Fibroblast of upper back skin (primary cell): ENCODE measurements at places on chromosomes 12 and 14.

DNA sequence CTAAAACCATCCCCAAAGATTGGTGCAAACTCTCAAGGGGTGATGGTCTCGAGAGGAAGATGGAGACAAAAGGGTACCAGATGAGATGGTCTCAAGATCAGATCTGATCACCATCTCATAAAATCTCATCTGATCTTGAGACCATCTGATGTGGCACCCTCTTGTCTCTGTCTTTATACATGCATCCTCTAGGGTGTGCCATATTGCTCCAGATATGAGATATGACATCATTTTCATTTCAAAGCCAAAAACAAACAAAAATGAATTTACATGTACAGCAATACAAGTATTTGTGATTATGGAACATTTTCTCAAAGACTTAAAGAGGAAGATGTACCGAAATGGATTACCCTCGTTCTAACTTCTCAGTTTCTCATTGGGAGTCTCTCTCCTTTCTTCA lies 787.2 kb downstream of the GALC start:
- DNase-seq: no peak

GRCh38 chr12:125143491-125143890 lies 78.3 kb downstream of the AACS start:
- DNase-seq: peak; percentile 20

GRCh38 chr14:33070475-33070874 lies 131.8 kb downstream of the NPAS3 start:
- DNase-seq: no peak

DNA sequence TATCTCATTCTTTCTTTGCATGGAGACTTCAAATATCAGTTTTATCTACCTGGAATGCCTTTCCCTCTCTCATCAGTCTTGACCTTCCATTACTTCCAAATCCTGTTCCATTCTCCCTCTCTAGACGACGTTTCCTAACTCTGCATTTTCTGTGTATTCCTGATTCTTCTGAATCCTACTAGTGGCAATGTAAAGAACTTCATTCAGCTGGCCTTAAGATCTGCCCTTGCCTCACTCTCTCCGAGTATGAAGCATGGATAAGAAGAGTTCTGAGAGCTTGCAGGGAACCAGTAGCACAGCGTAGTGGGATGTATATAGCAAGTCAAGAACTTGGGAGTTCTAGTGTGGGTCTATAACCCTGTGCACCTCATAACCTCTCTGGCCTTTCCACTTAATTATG lies 68.5 kb upstream of the HOXC13 start:
- DNase-seq: no peak

GRCh38 chr12:21001778-21002177 lies 129.2 kb upstream of the SLCO1B1 start:
- DNase-seq: no peak

DNA sequence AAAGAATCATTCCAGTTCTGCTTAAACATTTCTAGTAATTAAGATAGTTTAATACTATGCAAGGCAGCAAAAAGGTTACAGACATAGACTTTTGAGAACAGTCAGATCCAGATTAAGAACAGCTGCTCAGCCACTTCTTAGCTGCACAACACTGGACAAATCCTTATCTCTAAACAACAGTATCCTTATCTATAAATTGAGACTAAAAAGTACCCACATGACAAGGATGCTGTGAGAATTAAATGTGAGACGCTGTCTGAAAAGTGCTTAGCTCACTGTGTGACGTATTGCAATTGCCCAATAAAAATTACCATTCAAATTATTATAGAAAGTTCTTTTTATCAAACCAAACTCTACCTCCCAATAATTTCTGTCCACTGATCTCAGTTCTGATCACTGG lies 35.5 kb downstream of the BORCS5 start:
- no peak for DNase-seq

DNA sequence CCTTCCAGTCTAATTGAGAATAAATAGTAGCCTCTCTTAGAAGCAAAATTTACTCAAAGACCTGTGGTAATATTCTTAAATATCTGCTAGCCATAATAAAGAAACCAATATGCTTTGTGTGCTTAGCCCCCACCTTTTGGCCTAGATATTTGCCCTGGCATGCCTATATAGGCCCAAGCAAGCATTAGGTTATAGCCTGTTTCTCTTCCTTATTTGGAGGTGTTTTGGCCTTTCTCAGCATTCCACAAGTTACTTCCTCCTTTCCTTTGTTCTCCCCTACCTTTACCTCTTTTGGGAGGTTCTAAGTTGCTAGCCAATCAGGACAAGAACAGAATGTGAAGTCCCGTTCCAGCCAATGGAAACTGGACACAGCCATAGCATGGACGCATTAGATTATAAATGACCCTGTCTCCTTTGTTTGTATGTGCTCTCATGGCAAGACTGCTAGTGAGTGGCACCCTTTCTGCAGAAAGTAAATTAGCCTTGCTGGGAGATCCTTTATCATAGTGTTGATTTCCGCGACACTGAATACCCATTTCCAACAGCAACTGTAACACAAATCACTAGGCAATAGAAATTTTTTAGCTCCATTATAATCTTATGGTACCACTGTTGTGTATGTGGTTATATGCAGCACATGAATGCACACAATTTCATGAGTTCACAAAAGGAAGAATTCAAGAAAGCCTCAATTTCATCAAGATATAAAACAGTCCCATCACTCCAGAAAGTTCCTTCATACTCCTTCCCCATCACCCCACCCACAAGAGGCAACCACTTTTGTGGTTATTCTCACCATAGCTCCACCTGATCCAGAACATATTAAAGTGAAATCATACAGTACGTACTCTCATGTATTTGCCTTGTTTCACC lies 37.6 kb downstream of the CEP83 start:
- DNase-seq: no peak

GRCh38 chr12:68521321-68521839 lies 89.3 kb upstream of the RAP1B start:
- peak; percentile 83 for DNase-seq

GRCh38 chr12:109492371-109492770 lies 14.9 kb downstream of the UBE3B start:
- no peak for DNase-seq

DNA sequence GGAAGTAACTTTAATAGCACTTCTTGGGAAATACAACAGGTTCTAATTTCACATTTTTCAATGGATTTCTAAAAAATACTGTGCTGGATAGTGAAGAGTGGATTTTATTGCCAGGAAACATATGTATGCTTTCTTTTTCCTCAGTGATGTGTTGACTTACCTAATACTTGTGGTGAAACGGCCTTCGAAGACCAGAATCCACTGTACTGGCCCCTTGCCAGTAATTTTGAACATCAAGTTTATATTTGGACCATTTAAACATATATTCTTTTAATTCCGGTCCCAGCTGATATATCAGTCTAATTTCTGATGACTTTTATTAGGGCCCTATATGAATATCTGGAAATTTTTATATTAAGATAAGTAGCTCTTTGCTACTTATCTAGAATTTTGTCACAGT lies 1.8 kb downstream of the MSRB3 start:
- peak; percentile 32 for DNase-seq

DNA sequence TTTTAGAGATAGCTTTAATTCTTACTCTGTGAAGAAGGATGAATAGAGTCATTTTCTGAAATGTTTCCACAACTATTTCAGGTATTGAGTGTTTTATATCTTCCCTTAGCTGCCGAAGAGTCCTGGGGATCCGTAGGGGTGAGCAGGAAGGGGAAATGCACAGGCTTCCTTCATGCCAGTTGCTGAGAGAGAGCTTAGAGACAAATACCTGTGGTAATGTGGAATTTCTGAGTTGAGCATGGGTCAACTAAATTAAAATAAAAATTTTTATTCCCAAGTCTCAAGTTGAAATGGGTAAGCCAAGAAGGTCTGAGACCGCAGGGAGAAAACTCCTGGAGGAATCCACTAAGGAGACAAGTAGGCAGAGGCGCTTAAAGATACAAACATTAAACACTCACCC lies 185.7 kb downstream of the DAD1 start:
- DNase-seq: peak; percentile 61

- DNase-seq: no peak
These were observed 878 bp downstream of the TMEM119 start for GRCh38 chr12:108596854-108597558.

DNA sequence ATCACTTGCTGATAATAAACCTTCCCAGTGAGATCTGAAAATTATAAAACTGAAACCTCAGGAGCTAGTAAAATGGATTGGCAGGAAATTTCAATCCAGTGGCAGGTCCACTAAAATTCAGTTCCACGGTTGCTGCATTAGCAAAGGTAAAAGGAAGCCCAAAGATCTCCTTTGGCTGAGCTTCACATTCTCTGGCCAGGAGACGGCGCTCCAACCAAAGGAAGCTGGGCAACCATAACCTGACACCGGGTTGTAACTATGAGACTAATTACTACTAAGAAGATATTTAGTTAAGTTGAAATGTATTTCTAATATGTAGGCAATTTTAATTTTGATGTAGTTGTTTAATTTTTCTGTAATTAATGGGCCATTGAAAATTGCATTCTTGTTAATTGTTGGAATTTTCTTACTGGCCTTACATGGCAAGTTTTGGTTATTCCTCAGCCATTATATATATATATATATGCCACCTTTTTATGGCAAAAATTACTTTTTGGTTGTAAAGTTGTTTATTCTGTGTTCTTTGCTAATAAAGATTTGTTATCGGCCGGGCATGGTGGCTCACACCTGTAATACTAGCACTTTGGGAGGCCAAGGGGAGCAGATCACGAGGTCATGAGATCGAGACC lies 17.0 kb downstream of the OR8S1 start:
- peak; percentile 4 for DNase-seq

GRCh38 chr14:104011824-104012517 lies 69.6 kb upstream of the RD3L start:
- DNase-seq: no peak
